Mucosa of gallbladder (tissue), 1 donor: ENCODE measurements at places on chromosomes 1 and 21.

- no peak for DNase-seq
These were observed 37.4 kb upstream of the DMBX1 start for GRCh38 chr1:46451948-46452930.

DNA sequence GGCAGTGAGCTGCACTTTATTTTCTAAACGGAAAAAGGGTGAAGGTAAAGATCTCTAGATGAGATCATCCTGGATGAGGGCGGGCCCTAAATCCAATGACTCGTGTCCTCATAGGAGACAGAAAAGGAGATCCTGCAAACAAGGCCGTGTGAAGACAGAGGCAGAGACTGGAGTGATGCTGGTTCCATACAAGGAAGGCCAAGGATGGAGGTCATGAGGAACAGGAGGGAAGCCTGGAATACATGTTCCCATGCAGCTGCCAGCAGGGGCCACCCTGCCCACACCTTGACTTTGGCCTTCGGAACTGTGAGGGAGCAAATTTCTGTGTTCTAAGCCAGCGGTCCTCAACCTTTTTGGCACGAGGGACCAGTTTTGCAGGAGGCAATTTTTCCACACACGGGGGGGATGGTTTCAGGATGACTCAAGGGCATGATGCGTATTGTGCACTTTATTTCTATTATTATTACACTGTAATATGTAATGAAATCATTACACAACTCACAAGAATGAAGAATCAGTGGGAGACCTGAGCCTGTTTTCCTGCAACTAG, 94.3 kb downstream of the PSMG1 start:
- DNase-seq, result no peak

DNA sequence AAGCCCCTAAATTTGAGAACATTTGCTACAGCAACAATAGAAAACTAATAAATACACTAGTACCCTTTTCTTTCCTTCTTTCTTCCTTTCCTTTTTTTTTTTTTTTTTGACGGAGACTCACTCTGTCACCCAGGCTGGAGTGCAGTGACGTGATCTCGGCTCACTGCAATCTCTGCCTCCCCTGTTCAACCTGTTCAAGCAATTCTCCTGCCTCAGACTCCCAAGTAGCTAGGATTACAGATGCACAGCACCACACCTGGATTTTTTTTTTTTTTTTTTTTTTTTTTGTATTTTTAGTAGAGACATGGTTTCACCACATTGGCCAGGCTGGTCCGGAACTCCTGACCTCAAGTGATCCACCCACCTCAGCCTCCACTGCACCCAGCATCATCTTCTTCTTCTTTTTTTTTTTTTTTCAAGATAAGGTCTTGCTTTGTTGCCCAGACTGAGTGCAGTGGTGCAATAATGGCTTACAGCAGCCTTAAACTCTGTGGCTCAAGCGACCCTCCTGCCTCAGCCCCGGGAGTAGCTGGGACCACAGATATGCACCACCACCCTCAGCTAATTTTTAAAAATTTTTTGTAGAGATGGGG, 19.6 kb upstream of the CBR3 start:
- no peak for DNase-seq

DNA sequence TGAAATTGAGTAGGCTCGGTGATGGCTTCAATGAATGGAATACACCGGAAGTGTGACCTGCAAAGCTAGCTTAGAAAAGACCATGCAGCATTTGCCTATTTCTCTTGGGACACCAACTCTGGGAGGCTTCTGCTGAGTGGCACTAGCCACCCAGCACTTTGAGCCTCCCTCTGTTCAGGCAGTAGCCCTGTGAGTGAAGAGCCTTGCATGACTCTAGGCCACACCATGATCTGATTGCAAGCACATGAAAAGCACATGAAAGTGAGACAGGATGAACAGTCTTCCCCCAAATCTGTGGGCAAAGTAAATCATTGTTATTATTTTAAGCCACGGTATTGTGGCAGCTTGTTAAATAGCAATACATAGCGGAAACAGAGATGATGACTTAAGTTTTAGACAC, 2.8 kb downstream of the CD48 start:
- no peak for DNase-seq

GRCh38 chr1:11107599-11107998, 7.9 kb upstream of the EXOSC10 start:
- DNase-seq, result no peak

DNA sequence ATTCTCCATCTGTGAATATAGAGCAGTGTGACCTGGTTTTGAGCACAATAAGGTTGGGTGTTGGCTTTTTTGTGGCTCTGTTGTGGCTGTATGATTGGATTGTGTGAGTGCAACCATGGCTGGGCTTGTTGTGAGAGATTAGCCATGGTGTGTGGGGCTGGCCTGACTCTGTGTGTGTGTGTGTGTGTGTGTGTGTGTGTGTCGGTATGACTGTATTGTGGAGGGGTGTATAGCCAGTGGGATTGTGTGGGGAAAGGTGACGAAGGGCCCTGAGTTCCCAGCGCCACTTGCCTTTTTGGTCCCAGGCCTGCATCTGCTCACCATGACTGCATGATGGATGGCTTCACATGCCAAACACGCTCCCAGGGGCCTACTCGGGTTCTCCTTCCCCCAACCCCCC, 5.9 kb upstream of the SLC6A9 start:
- no peak for DNase-seq

GRCh38 chr1:231663211-231663792, 36.7 kb downstream of the DISC1 start:
- DNase-seq, result no peak

- no peak for DNase-seq
These were observed 467 bp downstream of the THRAP3 start for GRCh38 chr1:36224537-36225282.

DNA sequence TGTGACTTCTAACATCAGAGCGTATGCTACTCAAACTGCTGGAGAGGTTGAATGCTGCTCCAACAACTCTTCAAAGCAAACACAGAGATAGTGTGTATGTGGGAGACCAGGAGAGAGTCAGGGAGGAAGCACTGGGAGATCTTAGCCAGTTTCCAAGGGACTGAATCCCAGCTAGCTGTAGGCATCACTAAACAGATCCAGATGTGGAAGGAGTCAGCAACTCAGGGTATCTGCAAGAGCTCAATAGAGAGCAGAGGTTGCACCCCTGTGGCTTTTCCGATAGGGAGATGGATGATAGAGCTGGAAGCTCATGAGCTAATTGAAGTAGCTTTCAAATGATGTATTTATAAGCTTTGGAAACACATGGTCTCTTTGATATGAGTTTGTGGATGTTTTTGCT, 168.9 kb upstream of the HOOK1 start:
- no peak for DNase-seq

- no peak for DNase-seq
These were observed 40.5 kb upstream of the SRP9 start for GRCh38 chr1:225737161-225737560.

DNA sequence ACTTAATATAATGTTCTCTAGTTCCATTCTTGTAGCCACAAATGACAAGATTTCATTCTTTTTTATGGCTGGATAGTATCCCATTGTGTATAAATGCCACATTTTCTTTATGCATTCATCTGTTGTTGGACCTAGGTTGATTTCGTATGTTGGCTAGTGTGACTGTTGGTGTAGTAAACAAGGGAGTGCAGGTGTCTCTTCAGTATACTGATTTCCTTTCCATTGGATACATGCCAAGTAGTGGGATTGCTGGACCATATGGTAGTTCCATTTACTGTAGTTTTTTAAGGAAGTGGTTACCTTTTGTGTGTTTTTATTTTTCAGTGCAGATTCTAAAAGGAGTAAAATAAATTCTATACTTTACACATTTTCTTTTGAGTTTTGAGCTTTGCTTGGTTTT, 5.7 kb downstream of the PARK7 start:
- no peak for DNase-seq

GRCh38 chr1:226892524-226892875, 22.1 kb downstream of the PSEN2 start:
- no peak for DNase-seq

DNA sequence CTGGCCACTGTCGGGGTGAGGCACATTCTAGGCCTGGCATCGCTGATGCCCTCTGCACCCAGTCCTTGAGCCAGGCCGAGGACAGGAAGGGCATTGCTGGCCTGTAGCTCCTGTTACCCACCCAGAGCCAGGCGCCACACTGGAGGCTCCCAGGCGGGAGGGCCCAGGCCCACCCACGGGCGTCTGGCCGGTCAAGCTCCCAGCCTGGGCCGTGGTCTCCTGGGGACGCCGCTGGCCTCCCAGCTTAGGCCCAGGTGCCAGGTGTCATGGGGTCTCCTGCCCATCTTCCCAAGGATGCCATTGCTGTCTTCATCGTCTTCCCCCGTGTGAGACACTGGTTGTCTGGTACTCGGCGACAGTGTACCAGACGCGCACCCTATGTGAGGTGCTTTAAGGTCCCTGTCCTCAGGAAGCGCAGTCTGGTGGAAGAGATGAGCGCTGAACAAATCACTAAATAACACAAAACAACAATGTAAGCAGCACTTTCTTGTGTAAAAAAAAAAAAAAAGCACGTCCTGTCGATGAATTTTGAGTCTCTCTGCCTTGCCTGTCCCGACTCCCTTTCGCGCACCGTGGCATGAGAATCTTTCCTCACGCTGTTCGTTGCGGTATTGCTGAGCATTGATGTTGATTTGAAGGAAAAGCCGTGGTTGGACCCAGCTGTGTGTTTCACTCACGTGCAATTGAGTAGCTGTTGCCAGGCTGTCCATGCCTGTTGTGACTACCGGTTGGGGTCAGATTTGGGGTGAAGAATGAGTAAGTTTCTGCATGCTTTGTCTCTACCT, 27.0 kb upstream of the TRAPPC10 start:
- no peak for DNase-seq

DNA sequence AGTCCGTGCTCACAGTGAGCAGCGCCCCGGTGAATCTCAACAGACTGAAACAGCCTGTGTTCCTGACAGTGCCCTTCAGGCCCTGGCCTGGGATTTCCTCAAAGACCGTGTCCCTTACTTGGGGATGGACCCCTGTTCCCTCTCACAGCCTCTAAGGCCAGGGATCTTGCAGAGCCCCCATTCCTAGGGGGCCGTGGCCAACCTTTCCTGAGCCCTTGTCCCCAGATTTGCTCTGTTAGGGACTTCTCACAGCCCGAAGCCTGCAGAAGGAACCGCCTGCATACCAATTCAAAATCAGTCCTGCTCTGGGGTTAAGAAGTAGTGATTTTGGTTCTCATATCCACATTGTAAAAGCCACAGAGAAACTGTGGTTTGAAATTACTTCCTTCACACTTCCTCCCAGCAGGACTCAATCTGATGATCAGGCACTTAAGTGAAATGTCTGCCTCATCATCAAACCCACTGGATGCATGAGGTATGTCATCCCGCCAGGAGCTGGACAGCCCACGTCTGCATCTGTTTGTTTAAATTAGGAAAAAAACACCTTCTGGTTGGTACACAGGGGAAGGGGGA, 14.9 kb downstream of the ABCA4 start:
- no peak for DNase-seq

GRCh38 chr1:161037661-161038522, 872 bp downstream of the TSTD1 start:
- no peak for DNase-seq

- DNase-seq, result no peak
These were observed 306.3 kb downstream of the LMX1A start for GRCh38 chr1:165050246-165050645.

- no peak for DNase-seq
These were observed 395.4 kb upstream of the LRRC7 start for GRCh38 chr1:69172003-69173000.

DNA sequence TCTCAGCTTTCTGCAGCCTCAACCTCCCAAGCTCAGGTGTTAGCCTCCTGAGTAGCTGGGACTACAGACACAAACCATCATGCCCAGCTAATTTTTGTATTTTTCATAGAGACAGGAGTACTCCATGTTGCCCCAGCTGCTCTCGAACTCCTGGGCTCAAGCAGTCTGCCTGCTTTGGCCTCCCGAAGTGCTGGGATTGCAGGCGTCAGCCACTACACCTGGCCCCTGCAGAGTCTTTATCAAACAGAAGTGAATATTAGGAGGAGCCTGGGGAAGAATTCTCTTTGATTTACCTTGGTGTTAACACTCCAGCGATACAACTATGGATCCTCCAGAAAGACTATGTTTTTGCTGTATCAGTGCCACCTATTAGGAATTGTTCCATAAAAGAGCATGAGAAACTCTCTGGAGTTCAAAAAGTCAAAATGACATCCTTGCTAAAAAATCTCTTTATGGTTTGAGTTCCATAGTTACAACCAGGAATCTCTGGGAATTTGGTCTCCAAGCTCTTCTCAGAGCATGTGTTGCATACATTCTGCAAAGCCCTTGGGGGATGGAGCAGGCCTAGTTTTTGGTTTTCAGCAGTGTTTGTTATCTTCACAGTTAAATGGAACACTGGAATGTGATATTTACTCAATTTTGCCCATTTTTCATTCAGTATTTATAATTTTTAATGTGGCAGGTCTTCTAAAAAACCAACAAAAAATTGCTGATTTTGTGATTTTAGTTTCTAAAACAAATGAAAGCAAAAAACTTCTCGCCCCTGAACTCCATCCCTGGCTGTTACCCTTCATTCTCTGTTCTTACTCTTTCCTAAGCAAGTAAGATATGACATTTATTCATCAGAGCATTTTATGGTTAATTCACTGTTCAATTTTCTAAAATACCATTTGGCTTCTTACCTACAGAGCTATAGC, 77.3 kb downstream of the OLFML2B start:
- no peak for DNase-seq

GRCh38 chr1:154999571-155000410, 2.8 kb upstream of the ZBTB7B start:
- DNase-seq, result no peak

- DNase-seq, result no peak
These were observed 180.3 kb downstream of the FAF1 start for GRCh38 chr1:50779801-50780200.
